Osteoblast (primary cell): ENCODE measurements at places on chromosomes 5 and 9. TPM values are rescaled to one million over a fixed set of nuclear protein-coding genes. Genes with fewer than 3 reads are reported as not detected.
A peak's percentile ranks its signal among the peaks of the same experiment; 100 is the strongest.

- no peaks in the 10 kb centered on the region for H3K27me3 ChIP-seq
- no peak overlapping the region for H3K27ac ChIP-seq
- DNase-seq, result no peak
- H3K4me1 ChIP-seq, result no peaks in the 10 kb centered on the region
Measured at GRCh38 chr5:116844015-116844414, 269.4 kb upstream of the SEMA6A start.

DNA sequence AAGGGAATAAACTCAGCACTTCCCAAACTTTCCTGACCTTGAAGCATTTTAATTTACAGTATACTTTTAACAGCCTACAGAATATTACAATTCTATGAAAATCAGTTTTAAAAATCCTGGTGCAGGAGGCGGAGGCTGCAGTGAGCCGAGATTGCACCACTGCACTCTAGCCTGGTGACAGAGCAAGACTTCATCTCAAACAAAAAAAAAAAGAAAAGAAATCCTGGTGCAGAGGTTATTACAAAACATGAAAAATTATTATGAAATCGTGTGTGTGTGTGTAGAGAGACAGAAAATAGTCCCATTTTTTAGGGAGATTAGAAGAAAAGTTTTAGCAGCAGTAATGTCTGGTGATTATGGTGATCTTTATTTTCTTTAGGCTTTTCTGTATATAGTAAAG lies 26.9 kb downstream of the GOLPH3 start:
- no peaks in the 10 kb centered on the region for H3K27me3 ChIP-seq
- DNase-seq, result no peak
- H3K4me1 ChIP-seq, result peaks cover 20% of the 10 kb centered on the region
- no peak overlapping the region for H3K4me3 ChIP-seq
- no peak overlapping the region for H3K27ac ChIP-seq

DNA sequence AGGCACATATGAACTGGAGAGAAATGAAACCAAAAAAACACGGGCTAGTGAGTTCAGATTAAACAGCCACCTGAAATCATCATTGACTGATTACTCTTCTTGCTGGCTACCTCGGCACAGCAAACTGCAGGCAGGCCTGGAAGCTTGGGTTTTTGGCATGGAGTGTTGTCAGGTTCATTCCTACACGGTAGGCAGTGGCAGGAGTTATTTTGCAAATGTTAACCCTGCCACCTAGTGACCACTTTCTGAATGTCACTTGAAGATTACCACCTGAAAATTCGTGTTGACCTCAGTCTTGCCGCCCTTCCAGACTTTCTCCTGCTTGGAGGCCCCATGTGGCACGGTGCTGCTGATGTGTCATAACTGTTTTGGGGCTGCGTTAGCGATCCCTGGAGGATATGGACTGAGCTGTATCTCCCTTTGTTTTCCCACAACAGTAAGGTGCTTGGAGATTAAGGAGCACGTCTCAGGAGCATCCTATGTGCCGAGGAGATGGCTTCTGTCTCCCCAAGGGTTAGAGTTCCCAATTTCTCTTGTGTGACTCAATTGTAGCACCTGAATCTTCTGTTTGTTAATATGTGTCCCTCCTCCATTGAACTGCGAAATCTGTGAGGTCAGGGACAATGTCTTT lies 12.7 kb upstream of the CD180 start:
- no peak overlapping the region for H3K27ac ChIP-seq
- peaks cover 5% of the 10 kb centered on the region for H3K4me1 ChIP-seq
- H3K27me3 ChIP-seq, result no peaks in the 10 kb centered on the region
- peak; percentile 82 for DNase-seq

DNA sequence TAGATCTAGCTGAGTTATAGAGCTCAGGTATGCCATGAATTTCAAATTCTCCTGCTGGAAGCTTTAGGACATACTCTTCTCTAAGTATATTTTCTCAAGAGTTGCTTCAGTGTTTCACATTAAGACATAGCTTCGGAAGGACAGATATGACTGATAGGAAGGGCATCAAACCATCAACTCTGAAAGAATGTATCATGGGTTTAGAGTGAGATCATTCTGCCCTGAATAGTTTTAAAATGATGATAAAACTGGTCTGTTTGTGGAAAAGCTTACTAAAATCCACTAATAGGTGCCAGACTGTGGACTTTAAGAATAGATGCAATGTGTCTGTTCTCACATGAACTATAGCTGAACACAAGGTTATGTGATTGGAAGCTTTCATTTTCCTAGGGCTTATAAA lies 8.4 kb downstream of the SPEF2 start:
- H3K27me3 ChIP-seq, result no peaks in the 10 kb centered on the region
- H3K4me1 ChIP-seq, result peaks cover 5% of the 10 kb centered on the region
- no peak overlapping the region for H3K4me3 ChIP-seq
- H3K36me3 ChIP-seq, result no peaks in the 10 kb centered on the region
- peak; percentile 34 for DNase-seq

DNA sequence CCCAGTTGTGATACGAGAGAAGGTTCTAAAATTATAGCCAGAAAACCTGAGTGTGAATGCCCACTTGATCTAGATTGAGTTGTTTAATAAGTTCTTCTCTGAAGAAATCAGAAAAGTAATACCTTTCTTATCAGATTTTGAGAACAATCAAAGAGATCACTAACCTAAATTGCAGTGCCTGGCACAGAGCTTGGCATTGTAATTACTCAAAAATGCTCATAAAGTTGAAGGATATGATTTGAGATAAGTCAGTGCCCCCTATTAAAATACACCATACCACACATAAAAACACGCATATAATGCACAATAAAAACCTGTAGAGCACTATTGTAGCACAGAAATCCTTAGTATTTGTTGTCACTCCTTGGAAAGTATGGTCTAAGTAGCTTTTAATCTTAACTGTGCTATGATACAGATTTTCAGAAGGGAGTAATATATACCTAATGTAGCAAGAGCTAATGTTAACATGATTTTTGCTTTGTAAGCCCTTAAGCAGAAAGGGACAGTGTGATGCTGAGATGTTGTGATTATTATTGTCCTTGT lies 257.5 kb upstream of the CDH18 start:
- DNase-seq, result no peak
- H3K27ac ChIP-seq, result no peak overlapping the region
- H3K36me3 ChIP-seq, result no peaks in the 10 kb centered on the region
- H3K4me1 ChIP-seq, result no peaks in the 10 kb centered on the region
- H3K4me3 ChIP-seq, result no peak overlapping the region
- no peaks in the 10 kb centered on the region for H3K27me3 ChIP-seq

DNA sequence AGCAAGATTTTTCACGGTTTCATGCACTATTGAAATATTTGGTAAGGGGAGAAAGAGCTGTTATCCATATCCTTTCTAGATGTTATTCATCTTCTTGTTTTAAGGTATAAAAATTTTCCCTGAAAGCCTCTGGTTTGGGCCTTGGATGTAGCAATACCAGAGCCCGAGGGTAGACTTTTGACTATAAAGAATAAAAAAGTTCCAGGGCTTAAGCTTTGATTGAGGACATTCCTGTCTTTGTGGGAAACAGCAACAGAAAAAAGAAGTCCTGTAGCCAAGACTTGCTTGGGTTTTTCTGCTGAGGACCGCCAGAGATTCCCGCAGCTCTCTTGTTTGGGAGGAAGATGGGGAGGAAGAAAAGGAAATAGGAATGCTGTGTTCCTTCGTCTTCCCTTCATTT lies 440.0 kb upstream of the WWC1 start:
- H3K27ac ChIP-seq, result no peak overlapping the region
- no peak for DNase-seq
- H3K4me1 ChIP-seq, result peaks cover 13% of the 10 kb centered on the region
- no peaks in the 10 kb centered on the region for H3K27me3 ChIP-seq

GRCh38 chr9:114433720-114434255 lies 46.0 kb upstream of the AKNA start:
- H3K27ac ChIP-seq, result no peak overlapping the region
- DNase-seq, result no peak
- peaks cover 15% of the 10 kb centered on the region for H3K27me3 ChIP-seq
- no peaks in the 10 kb centered on the region for H3K4me1 ChIP-seq
- H3K36me3 ChIP-seq, result no peaks in the 10 kb centered on the region

- no peak overlapping the region for H3K4me3 ChIP-seq
- no peaks in the 10 kb centered on the region for H3K36me3 ChIP-seq
- DNase-seq, result no peak
- H3K27me3 ChIP-seq, result peaks cover 10% of the 10 kb centered on the region
- H3K27ac ChIP-seq, result no peak overlapping the region
Measured at GRCh38 chr5:171644536-171644935, 141.1 kb upstream of the SMIM23 start.

- H3K36me3 ChIP-seq, result no peaks in the 10 kb centered on the region
- H3K27me3 ChIP-seq, result no peaks in the 10 kb centered on the region
- no peak overlapping the region for H3K27ac ChIP-seq
- no peak overlapping the region for H3K4me3 ChIP-seq
- H3K4me1 ChIP-seq, result no peaks in the 10 kb centered on the region
Measured at GRCh38 chr9:30628915-30629567, 1755.4 kb upstream of the ACO1 start.

DNA sequence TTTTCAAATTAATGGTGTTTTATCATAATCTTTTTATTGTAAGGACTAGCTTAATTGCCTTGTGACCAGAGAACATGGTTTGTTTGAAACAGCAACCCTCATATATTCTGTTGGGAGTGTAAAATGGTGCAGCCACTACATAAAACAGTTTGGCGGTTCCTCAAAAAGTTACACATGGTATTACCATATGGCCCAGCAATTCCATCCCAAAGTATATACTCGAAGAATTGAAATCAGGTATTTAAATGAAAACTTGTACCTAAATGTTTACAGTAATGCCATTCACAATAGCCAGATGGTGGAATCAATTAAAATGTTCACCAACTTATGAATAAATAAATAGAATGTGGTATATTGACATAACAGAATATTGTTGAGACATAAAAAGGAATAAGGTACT lies 14.8 kb upstream of the IL33 start:
- H3K36me3 ChIP-seq, result no peaks in the 10 kb centered on the region
- no peaks in the 10 kb centered on the region for H3K4me1 ChIP-seq
- no peaks in the 10 kb centered on the region for H3K27me3 ChIP-seq
- H3K27ac ChIP-seq, result no peak overlapping the region

DNA sequence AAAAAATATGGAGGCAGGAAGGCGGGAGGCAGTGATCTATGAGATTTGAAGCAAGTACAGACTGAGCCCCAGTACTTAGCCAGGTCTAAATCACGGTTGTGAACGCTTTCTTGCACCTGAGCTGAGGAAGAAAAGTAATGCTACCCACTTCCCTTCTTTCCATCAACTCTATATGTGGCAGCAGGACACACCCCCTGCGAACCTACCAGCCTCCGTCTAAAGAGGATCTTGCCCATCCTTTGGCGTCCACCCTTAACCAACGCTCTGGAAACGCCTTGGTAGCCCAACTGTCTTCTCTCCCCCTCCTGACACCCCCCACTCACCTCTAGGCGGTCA lies 545 bp downstream of the HMGCS1 start:
- H3K27ac ChIP-seq, result peak overlapping the region; percentile 88
- no peaks in the 10 kb centered on the region for H3K36me3 ChIP-seq
- DNase-seq, result no peak

GRCh38 chr5:111699976-111700375 lies 57.0 kb downstream of the NREP start:
- peak; percentile 1 for DNase-seq
- no peaks in the 10 kb centered on the region for H3K27me3 ChIP-seq
- H3K4me1 ChIP-seq, result peaks cover 7% of the 10 kb centered on the region
- H3K4me3 ChIP-seq, result no peak overlapping the region
- no peak overlapping the region for H3K27ac ChIP-seq
- no peaks in the 10 kb centered on the region for H3K36me3 ChIP-seq

GRCh38 chr5:157068785-157069184 lies 9.9 kb upstream of the HAVCR1 start:
- no peaks in the 10 kb centered on the region for H3K36me3 ChIP-seq
- H3K4me3 ChIP-seq, result no peak overlapping the region
- no peaks in the 10 kb centered on the region for H3K4me1 ChIP-seq
- H3K27ac ChIP-seq, result no peak overlapping the region
- no peak for DNase-seq
- H3K27me3 ChIP-seq, result no peaks in the 10 kb centered on the region

- no peaks in the 10 kb centered on the region for H3K4me1 ChIP-seq
- DNase-seq, result no peak
- H3K36me3 ChIP-seq, result no peaks in the 10 kb centered on the region
- H3K4me3 ChIP-seq, result no peak overlapping the region
- no peak overlapping the region for H3K27ac ChIP-seq
Measured at GRCh38 chr5:143118222-143118621, 285.3 kb downstream of the NR3C1 start.

DNA sequence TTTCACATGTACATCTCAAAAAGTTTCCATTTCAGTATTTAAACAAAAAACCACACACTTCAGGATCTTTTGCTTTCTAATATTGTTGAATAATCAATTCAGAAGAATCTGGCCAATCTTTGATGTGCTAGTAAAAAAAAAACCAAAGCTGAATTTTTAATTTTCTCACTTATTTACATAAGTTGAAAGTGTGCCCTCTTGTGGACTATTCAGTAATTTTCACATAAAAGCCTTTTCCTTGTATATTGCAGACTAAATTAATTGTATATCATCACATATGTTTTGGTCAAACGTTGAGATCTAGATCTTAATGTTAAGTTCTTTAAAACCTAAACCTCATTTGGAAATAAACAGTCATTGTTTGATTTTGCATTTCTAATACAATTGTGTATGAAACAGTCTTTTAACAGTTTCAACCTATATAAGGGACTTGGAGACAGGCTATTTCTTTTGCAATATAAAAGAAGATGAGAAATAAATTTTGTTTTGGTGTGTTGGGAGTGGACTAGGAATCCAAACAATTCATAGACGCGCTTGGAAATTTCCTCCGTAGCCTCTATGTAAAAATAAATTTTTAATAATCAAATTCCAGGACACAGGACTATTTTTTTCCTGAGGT lies 68.1 kb downstream of the NIPBL start:
- H3K36me3 ChIP-seq, result no peaks in the 10 kb centered on the region
- H3K27me3 ChIP-seq, result no peaks in the 10 kb centered on the region
- H3K4me1 ChIP-seq, result peaks cover 22% of the 10 kb centered on the region
- no peak overlapping the region for H3K4me3 ChIP-seq

DNA sequence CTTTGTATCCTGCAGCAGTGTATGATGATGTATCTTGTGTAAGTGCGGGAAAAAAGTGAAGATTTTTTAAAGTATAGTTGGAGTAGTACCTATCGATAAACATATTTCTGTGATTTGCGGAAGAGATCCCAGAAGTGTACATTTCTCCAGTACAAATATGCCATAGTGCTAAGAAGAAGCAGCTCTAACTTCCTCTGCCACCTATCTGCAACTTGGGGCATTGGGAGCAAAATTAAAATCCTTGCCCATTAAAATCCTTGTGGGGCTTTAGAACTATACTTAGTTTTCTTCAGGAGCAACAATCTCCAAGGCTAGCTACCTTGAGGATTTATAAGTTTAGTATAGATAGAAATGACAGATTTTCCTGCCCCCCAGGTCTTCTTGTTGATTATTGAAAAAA lies 123.7 kb downstream of the VCAN start:
- H3K27me3 ChIP-seq, result no peaks in the 10 kb centered on the region
- no peak for DNase-seq
- no peak overlapping the region for H3K27ac ChIP-seq
- H3K4me1 ChIP-seq, result peaks cover 2% of the 10 kb centered on the region
- H3K36me3 ChIP-seq, result no peaks in the 10 kb centered on the region

The HMGXB3 gene
- total RNA-seq, result 49.8 and 54.3 TPM in 2 replicates

The KCNV2 gene
- not detected in 2 replicates for total RNA-seq

The ASS1 gene
- 134 and 195 TPM in 2 replicates for total RNA-seq

The CTNNA1 gene
- total RNA-seq, result 432 and 448 TPM in 2 replicates

The TLR4 gene
- 44.2 and 46.7 TPM in 2 replicates for total RNA-seq

The DND1 gene
- total RNA-seq, result 0.59 TPM in 1 of 2 replicates, not detected in the other
